ENCODE measurements at places on chromosomes 5 and 9. TPM values are rescaled to one million over a fixed set of nuclear protein-coding genes. Genes with fewer than 3 reads are reported as not detected.

TMEM174 gene
- not detected for total RNA-seq

ADAMTSL1 gene
- total RNA-seq, result 18.1 TPM

KIF4B gene
- 1.0 TPM for total RNA-seq

MCIDAS gene
- 0.80 TPM for total RNA-seq

MTX3 gene
- total RNA-seq, result 16.5 TPM

RNF38 gene
- total RNA-seq, result 27.8 TPM

GRCh38 chr9:93128715-93129224 lies 5.3 kb downstream of the NINJ1 start:
- peaks cover 41% of the 10 kb centered on the region for H3K4me1 ChIP-seq
- H3K27me3 ChIP-seq, result no peaks in the 10 kb centered on the region
- H3K4me3 ChIP-seq, result no peak overlapping the region
- H3K27ac ChIP-seq, result peak overlapping the region; percentile 2

GRCh38 chr5:131664929-131665328 lies 29.9 kb upstream of the RAPGEF6 start:
- no peak overlapping the region for H3K27ac ChIP-seq
- H3K4me3 ChIP-seq, result no peak overlapping the region
- no peaks in the 10 kb centered on the region for H3K4me1 ChIP-seq
- no peaks in the 10 kb centered on the region for H3K36me3 ChIP-seq

DNA sequence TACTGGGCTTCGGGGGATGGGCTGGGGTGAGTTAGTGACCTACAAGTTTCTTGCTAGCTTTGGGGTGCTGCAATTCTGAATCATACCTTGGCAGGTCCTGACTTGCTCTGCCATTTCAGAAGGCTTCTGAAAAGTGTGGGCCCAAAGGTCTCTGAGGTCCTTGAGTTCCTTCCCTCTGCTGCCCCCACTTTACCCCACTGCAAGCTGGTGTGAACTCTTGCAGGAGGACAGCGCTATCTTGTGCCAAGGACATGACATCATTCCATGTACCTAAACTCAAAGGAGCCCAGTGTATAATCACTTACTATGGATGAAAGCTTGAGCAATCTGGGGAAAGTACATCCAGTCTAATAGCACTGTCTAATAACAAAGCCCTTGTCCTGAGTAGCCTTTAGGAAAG lies 157.4 kb downstream of the RMI1 start:
- H3K36me3 ChIP-seq, result no peaks in the 10 kb centered on the region
- H3K4me3 ChIP-seq, result no peak overlapping the region
- H3K27ac ChIP-seq, result no peak overlapping the region
- H3K27me3 ChIP-seq, result no peaks in the 10 kb centered on the region

DNA sequence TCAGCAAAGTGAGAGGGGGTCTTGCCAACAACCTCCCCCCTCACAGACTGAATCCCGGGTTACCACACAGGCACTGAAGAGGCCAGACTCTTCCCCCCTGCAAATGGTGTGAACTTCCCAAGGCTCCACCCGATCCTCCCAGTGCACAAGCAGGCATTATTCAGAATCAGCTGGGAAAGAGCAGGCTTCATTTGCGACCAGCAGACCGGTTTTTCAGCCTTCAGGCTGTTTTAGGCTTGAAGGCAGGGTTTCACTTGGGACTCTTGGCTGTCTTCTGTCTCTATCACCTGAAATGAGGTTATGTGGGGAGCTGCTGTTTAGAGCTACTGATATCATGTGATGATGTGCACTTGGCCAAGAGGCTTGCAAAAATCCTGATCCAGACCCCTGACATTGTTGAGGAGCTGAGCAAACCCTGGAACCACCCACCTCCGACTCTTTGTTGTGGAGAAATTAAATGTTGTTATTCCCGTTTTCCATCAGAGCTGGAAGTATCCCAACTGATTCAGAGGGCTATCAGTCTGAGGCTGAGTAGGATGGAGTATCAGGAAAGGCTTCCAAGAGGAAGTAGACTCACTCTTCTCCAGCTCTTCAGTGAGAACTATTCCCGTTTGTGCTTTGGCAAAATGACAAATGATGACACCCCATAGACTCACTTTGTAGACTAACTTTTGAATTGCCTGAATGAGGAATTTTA lies 63.3 kb upstream of the ZFR start:
- H3K4me1 ChIP-seq, result no peaks in the 10 kb centered on the region
- no peak overlapping the region for H3K27ac ChIP-seq
- H3K27me3 ChIP-seq, result no peaks in the 10 kb centered on the region
- H3K36me3 ChIP-seq, result no peaks in the 10 kb centered on the region
- H3K4me3 ChIP-seq, result no peak overlapping the region
- DNase-seq, result no peak

DNA sequence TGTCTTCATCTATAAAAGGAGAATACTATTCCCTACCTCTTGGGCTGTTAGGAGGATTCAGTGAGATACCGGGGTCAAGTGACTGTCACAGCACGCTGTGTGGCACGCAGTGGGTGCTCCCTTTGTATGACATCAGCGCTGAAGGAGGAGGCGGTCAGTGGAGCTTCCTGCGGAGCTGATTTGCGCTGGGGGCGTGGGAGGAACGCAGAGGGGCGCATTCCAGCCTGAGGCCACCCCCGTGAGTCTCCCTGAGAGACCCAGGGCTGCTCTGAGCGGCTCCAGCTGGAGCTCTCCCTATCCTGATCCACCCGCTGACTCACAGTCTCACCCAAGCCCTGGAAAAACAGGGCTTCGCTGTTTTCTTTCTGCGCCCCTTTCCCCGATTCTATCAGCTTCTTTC lies 24.3 kb upstream of the NEURL1B start:
- H3K27me3 ChIP-seq, result no peaks in the 10 kb centered on the region
- no peak for DNase-seq
- peak overlapping the region; percentile 19 for H3K27ac ChIP-seq
- H3K4me1 ChIP-seq, result no peaks in the 10 kb centered on the region
- no peaks in the 10 kb centered on the region for H3K36me3 ChIP-seq
- no peak overlapping the region for H3K4me3 ChIP-seq

- H3K27ac ChIP-seq, result no peak overlapping the region
- no peak for DNase-seq
- H3K36me3 ChIP-seq, result no peaks in the 10 kb centered on the region
- no peak overlapping the region for H3K4me3 ChIP-seq
- H3K27me3 ChIP-seq, result no peaks in the 10 kb centered on the region
- no peaks in the 10 kb centered on the region for H3K4me1 ChIP-seq
These were observed 77.4 kb upstream of the VCAN start for GRCh38 chr5:83394190-83394589.

DNA sequence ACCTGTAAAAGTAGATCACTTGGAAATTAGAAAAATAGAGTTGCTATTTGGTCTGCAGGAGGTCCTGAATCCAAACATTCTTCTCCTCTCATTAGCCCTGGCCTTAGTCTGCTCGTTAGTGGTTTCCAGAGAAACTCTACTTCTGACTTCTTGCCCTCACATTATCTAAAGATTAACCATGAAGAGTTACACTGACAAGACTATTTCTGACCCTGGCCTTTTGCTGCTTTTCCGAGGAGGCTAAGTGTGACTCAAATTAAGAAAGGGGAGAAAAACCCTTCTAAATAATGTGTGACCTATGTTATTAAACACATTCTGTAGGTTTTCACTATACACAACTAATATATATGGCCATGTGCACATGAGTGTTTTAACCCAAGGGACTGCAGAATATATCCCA lies 302.4 kb downstream of the RAB3C start:
- no peak for DNase-seq
- H3K36me3 ChIP-seq, result no peaks in the 10 kb centered on the region
- no peaks in the 10 kb centered on the region for H3K27me3 ChIP-seq
- no peaks in the 10 kb centered on the region for H3K4me1 ChIP-seq
- H3K4me3 ChIP-seq, result no peak overlapping the region
- H3K27ac ChIP-seq, result no peak overlapping the region

Measured in prostate gland (tissue), 2 donors.